Erythroblast (primary cell): ENCODE measurements at places on chromosomes 16 and 17.

DNA sequence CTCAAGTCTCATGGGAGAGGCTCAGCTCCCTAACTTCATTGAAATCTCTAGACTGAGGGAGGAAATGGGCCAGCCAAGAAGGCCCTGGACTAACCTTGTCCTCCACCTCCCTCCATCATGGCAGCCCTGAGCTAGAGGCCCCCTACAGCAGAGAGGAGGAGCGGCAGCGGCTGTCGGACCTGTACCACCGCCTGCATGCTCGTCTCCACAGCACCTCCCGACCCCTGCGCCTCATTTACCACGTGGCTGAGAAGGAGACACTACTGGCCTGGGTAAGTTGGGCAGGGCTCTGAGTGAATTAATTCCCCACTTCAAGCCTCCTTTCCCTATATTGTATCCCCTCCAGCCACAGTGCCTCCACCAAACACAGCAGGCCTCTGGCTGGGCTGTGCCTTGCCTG, 3.8 kb upstream of the SYCE1L start:
- DNase-seq, result no peak

- no peak for DNase-seq
These were observed 1.0 kb downstream of the MED1 start for GRCh38 chr17:39450051-39450450.

DNA sequence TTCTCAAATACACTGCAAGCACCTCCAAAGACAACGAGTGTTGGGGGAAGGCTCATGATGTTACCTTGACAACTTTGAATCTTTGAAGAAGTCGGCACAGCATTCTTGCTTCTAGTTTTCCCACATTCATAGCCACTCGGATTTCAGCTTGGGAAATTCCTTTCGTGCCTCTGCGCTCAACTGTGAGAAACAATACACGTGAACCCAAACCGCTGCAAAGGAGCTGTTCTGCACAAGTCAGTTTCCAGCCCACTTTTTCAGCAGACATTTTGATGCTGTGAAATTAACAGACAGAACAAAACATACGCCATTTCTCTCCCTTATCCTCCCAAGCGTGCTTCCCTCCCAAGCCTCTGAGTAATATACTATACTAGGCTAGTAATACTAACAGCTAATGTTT, 41.2 kb downstream of the GTF3C1 start:
- no peak for DNase-seq

- DNase-seq, result no peak
These were observed 9.1 kb upstream of the KATNB1 start for GRCh38 chr16:57726433-57726947.

GRCh38 chr16:67678354-67679023, 11.9 kb downstream of the C16orf86 start:
- no peak for DNase-seq

- DNase-seq, result no peak
These were observed 623 bp downstream of the CACNA1G start for GRCh38 chr17:50560931-50561745.

- DNase-seq, result no peak
These were observed 31.2 kb upstream of the TENT4B start for GRCh38 chr16:50121721-50122445.

DNA sequence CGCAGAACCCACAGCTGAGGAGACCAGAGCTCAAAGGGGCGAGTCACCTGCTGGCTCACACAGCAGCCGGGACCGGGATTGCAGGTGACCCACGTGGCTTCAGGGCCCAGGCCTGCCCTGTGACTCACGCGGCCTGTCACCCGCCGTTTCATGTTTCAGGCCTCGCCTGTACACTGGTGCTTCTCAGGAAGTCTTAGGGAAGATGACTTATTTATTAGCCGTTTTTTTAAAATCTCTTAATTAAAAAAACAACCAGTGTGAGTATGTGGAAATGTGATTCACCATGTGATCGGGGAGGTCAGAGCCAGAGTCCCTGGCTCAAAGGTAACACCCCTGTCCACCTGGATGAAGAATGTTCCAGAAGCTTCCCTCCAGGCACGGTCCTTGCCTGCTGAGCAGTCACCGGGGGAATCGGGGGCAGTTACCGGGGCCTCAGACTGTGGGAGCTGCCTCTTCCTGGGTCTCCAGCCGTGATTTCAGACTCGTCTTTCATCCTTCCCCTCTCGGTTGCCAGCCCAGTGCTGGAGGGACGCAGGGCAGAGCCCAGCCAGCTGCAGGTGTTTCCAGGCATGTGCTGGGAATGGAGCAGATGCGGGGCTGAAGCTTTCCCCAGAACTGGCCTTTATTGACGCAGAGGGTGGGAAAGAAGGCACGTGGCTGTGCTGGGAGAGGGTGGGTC, 49.3 kb downstream of the CMIP start:
- peak; percentile 13 for DNase-seq

GRCh38 chr16:88878967-88879787, 12.7 kb upstream of the PABPN1L start:
- DNase-seq, result no peak

DNA sequence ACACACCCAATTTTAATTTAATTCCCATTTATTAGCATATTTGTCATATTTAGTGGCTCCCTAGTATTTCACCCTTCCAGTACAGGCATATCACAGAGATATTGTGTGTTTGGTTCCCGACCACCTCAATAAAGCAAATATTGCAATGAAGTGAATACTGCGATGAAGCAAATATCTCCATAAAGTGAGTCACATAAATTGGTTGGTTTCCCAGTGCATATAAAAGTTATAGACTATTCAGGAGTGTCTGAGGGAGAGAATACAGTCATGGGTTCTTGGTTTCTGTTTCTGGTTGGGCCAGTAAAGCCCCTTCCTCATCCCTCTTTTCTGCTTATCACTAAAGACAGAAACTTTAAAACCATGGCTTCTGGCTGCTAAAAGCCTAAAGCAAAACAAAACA, 295.4 kb upstream of the AXIN2 start:
- DNase-seq, result no peak

DNA sequence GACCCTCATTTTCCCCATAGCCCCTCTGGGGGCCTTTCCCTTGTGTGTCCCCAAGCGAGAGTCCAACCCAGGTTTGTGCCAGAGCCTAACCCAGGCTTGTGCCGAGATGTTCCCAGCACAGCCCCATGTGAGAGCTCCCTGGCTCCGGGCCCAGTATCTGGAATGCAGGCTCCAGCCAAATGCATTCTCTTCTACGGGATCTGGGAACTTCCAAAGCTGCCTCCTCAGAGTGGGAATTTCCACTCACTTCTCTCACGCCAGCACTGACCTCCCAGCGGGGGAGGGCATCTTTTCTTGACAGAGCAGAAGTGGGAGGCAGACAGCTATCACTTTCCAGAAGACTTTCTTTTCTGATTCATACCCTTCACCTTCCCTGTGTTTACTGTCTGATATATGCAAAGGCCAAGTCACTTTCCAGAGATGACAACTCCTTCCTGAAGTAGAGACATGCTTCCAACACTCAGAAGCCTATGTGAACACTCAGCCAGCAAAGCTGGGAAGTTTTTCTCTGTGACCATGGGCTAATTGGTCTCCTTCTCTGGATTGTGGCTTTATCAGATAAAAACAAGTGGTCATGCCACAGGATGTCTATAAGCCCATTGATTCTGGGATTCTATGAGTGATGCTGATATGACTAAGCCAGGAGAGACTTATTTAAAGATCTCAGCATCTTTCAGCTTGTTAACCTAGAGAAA, 2.5 kb upstream of the CCL2 start:
- no peak for DNase-seq

- DNase-seq, result peak; percentile 63
These were observed 12.7 kb downstream of the SLC5A11 start for GRCh38 chr16:24858219-24859041.

GRCh38 chr16:75225678-75226515, 7.1 kb downstream of the CTRB1 start:
- DNase-seq, result no peak

DNA sequence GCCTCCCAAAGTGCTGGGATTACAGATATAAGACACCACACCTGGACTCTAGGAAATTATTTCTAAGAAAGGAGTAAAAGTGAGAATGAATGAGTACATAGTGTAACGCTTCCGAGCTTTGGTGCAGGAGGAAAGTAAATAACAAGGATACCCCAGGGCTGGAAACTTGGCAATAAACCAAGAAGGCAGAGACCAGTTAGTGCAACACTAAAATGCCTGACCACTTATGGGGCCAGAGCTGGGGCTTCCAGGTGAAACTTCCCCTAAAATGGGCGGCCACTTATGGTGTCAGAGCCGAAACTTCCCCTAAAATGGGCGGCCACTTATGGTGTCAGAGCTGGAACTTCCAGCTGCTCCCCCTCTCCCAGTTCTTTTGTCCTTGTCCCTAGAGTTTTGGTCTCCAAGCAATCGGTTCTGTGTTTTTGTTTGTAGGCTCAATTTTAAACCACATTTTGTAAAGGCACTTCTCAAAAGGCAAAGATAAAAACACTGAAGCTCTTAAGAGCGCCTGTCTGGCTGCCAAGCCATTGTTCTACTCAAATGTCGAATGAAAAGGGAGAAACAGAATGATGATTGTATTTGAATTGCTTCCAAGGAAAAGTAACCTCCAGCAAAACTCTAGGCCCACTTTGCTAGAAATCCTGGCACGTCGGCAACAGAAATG, 63.9 kb downstream of the NXN start:
- DNase-seq, result no peak

DNA sequence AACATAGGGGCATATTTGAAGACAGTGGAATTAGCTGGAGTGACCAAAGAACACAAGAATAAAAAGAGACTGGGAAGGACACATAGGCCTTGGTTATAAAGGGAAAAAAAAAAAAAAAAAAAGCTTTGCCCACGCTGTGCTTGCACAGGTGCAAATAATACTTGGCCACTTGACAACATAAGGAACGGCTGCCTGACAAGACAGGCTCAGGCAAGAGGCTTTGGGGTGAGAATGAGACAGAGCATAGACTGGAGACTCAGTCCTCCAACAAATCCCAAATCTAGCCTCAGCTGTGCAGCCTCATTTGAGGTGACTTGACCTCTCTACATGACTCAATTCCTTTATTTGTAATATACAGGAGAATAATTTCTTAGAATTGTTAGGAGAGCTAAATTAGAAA, 332.8 kb upstream of the DYNLRB2 start:
- DNase-seq, result no peak

DNA sequence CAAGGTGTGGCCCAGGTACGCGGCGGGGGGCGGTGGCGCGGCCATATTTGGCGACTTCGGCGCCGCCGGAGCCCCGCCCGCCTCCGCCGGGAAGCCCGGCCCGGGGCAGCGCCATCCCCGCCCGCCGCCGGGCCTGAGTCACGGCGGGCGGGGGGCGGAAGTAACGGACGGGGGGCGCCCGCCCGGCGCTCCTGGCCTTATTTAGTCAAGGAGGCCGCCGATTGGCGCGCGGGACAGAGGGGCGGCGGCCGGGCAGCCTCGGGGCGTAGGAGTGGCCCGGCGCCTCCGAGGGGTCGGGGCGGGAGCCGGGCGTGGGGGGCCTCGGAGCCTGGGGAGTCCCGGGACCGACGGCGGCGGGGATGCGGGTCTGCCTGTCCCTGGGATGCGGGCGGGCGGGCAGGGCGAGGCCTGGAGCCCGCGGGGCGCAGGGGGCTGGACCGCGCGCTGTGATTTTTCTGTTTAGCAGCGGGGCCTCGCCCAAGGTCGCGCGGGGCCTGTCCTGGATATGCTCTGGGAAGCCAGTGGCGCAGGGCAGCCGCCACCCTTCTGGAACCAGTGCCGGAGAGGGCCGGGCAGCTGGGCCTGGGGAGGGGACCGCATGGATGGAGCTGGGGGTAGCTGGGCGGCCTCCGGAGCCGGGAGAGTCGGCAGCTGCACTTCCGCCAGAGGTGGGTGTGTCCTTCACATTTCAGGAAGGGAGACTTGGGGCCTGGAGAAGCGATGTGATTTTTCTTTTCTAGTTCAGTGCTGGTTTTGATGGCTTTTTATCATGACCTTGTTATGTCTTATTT, 2.3 kb upstream of the ACTG1 start:
- DNase-seq, result peak; percentile 27

GRCh38 chr16:83689385-83689831, 118.4 kb upstream of the HSBP1 start:
- peak; percentile 2 for DNase-seq

DNA sequence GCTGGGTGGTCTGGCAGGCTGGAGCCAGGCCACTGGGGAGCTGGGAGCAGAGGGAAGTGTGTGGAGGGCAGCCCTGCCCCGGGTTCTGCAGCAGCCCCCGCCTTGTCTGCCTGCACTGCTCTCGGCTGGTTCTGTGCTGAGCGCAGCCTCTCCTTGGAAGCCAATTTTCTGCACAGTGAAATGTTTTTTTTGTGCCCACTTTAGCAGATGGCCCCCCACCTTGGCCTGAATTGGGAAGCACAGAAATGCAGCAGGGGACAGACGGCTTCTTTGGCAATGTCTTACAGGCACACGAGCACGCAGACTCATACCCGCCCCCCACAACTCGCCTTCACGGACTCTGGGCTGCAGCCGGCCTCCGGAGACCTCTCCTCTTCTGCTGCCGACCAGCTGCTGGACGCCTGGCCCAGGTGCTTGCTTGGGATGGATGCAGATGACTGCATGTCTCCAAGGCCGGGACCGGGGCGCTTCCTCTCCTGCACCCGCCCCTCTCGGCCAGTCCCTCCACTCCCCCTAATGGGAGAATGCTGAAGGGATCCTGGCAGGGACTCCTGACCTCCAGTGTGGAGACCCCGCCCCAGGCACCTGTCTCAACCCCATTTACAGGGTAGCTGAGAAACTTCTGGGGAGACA, 14.8 kb downstream of the NPTX1 start:
- no peak for DNase-seq

GRCh38 chr17:43907425-43907981, at the start of gene MPP2:
MPP2 (minus strand) TSS chr17:43907536; CDS start chr17:43904460, 3,076 bp downstream.
- peak; percentile 43 for DNase-seq

DNA sequence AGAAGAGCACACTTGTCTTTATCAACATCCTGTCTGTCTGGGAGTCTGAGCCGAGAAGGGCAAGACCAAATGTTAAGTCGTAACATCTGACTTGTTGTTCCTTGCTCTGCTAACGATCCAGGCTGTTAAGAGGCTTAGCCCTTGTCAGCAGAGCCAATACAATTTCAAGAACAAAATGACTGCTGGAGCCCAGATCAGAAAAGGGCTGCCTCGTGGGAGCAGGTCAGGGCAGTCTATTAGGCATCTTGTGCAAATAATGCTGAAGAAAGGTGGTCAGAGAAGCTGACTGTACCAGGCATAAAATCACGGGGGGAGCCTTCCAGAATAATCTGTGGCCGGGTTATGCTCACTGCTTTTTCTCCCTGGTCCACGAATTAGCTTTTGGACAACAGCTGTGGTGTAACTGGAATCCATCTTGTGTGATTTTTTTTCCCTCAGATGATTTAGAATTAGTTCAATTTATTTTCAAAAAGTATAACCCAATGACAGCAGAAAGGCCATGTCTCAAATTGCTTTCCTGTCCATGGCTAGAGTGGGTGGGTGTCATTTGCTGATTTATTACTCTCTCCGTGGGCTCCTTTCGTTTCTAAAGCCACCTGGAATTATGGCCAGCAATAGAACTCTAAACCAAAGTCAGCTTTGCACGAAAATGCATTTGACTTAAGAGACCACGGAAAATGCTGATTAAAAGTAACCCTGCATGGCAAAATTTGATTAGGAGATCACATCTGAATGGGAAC, 221.1 kb upstream of the HSBP1 start:
- DNase-seq, result no peak

GRCh38 chr17:75364078-75364477, 41.4 kb downstream of the GRB2 start:
- no peak for DNase-seq

GRCh38 chr17:979539-980405, at the start of gene NXN:
NXN (minus strand) TSS chr17:979776.
- peak; percentile 84 for DNase-seq

- DNase-seq, result no peak
These were observed 50.1 kb downstream of the PRMT7 start for GRCh38 chr16:68360956-68361355.
